ENCODE measurements at places on chromosomes 3 and 15.
A peak's percentile ranks its signal among the peaks of the same experiment; 100 is the strongest.

GRCh38 chr3:41991437-41991836 lies 29.5 kb upstream of the ULK4 start:
- DNase-seq = peak; percentile 15

DNA sequence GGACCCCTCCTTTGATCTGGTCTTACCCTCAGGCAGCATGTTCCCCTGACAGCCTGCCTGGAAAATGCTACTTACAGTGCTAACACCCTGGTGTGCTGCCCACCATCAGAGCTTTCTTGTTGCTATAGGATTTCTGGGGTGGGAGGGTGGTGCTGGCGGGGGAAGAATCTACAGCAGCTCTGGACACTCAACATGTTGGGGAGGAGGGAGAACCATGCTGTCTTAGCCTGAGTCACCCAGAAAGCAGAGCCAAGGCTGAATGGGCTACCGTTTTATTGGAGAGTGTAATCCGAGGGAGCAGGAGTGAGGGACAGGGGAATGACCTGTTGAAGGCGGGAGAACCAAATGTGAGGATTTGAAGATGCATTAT lies 45.6 kb downstream of the MFSD1 start:
- DNase-seq = no peak

GRCh38 chr3:188562144-188562543 lies 408.2 kb downstream of the LPP start:
- no peak for DNase-seq

- peak; percentile 1 for DNase-seq
Observed at GRCh38 chr3:46667657-46668056, 25.8 kb downstream of the ALS2CL start.

DNA sequence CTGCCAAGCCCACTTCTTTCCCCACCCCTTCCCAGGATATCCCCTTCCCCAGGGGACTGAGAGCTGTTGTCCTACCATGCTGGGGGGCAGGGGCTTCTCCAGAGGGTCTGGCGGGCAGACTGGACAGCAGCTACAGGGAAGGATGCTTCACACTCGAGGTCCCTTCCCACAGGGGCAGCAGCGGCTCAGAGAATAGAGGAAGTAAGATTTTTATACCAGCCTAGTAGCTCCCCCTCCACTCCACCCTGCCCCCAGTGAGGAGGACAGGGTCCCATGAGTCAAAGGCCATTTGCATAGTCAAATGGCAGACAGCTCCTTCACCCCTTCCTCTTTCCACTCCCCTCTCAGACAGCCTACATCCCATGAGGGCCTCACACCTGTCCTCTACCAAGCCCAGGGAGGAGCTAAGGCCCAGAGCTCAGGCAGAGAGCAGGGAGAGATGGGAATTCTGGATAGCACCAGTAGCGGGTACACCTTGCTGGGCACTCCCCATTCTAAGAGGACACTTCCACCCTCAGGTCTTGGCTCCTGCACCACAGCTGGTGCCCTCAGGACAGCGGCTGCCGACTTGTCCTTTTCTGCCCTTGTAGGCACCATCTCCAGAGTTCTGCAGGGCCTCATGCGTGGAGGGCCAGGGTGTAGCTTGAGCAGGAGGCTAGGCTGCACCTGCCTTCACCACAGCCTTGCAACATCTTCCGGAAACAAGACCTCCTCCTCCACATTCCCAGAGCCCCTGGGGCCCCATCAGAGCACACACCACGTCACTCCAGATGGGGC lies at the start of gene TLR9:
TSS of gene TLR9 (minus strand) at position 194 of the 777 bp plus-strand sequence. CDS start at position 78, 116 bp downstream.
- no peak for DNase-seq

GRCh38 chr3:106229495-106230278 lies 360.9 kb upstream of the CBLB start:
- no peak for DNase-seq

- no peak for DNase-seq
Observed at GRCh38 chr3:136672457-136672856, 79.7 kb downstream of the STAG1 start.

GRCh38 chr3:69205385-69205784 lies 83.0 kb upstream of the LMOD3 start:
- no peak for DNase-seq

GRCh38 chr15:31483986-31484951 lies 157.6 kb downstream of the KLF13 start:
- no peak for DNase-seq

DNA sequence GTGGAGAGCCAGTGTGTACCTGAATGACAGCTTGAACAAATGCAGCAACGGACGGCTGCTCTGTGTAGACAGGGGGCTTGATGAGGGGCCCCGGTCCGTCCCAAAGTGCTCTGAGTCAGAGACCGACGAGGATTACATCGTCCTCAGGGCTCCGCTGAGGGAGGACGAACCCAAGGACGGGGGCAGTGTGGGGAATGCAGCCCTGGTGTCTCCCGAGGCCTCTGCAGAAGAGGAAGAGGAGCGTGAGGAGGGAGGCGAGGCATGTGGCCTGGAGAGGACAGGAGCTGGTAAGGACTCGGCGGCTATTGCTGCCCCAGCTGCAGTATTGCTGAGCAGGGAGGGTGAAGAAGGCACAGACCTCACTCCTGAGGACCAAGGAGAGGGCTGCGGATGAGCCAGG lies 54.4 kb upstream of the WNT7A start:
- DNase-seq = no peak

GRCh38 chr3:116553355-116553754 lies 108.1 kb upstream of the LSAMP start:
- DNase-seq = no peak

DNA sequence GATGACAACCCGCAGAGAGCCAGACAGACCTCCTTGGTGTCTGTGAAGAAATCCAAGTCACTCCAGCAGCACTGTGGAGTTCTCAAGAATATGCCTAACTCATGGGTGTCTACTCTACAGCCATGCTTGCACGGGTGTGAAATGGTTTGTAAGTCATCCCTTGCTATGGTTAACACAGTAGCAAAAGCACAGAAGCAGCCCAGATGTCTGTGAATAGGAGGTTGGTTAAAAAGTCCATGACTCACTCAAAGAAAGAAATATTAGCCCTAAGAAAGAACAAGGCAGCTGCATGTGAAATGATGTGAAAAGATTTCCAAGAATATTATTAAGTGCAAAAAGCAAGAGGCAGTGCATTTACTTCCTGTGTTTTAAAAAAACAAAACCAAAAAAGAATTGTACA lies 12.1 kb upstream of the LIMD1 start:
- no peak for DNase-seq

- DNase-seq = no peak
Observed at GRCh38 chr3:64329037-64329436, 103.8 kb upstream of the PRICKLE2 start.

DNA sequence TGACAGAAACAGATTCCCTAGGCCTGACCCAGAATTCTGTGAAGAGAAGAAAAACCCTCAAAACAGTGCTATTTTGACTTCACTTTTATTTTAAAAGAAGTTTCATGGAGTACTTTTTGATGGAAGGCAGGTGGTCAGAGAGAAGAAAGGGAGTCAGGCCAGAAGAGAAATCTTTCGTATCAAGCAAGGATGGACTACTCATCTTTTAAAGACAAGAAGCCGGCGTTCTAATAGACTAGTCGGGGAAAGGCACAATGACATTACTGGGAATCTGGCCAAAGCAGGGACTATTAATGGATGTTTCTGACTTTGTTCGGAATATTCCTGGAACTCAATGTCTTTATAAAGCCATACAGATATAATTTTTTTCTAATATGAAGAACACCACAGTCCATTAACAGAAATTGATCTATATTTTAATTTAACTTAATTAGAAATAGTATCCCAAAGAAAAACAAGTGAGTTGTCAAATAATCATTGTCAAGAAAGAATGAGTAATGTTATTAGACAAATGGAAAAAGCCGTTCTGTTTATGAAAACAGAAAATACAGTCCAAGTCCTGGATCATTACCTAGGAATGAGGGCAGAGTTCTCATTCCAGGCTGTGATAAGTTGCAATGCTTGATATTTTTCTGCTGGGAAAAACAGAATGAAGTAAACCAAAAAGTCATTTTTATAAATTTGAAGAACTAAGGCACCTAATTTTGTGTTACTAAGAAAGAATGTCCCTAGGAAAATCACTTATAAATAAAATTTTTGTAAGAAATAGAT lies 23.7 kb upstream of the PCOLCE2 start:
- DNase-seq = no peak

DNA sequence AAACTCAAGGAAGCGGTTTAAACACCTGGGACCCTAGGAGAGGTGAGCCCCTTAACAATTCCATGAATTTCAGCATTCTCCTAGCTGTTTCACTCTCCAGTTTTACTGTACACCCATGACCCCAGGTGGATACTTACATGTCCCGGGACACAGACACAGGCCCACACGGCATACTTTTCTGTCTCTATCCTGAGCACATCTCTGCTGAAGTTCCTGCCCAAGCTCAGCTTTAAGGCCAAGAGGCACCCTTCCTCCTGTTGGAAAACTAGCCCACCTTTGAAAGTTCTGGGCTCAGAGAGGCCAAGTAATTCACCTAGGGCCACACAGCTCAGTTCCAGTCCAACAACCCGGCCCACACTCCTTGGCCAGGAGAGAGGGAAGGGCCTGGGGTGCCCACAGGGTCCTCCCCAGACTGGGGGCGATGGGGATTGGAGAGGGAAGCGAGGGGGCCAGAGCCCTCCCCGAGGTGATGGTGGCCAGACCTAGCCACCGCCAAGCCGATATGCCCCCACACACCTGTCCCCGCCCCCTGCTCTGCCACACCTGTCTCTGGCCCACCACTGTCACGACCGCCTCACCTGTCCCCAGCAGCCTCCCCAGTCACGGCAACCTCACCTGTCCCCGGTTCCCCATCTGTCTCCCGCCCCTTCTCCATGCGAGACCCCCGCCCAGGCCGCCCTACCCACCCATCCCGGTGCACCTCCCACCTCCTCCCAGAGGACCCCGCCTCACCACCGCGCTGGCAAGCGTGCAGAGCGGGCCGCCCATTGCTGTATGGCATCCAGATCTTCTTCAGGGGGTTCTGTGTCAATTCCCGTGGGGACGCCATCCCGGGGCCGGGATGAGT lies 431 bp downstream of the PFKFB4 start:
- DNase-seq = no peak

DNA sequence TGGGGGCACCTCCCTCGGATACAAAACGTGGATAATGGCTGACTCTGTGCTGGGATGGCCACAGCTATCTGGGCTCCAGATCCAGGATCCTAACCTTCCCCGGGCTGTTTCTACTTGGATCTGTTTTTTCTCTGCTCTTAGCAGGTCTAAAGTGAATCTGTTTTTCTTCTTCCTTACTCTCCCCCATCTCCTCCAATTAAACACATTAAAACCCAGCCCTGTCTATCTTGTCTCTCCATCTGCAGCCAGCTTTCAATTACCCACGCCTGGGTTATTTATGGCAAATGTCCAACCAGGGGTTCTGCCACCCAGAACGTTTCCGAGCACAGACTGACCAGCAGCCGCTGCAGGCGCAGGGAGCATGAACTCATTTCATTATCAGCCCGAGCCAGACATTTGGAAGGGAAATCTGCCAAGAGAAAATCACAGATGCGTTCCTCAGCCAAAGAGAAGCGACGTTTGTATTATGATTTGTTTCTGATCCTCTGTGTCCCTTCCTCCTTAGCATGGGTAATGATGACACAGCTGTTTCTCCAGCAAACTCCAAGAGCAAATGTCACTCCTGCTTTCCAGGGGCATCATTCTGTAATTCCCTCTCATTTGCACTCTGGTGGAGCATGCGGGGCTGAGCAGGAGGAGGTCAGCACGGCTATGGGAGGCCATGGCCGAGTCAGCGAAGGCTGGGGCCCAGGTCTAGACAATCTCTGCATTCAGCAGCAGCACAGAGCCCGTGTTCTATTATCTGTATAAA lies 42.0 kb downstream of the UMPS start:
- peak; percentile 94 for DNase-seq

DNA sequence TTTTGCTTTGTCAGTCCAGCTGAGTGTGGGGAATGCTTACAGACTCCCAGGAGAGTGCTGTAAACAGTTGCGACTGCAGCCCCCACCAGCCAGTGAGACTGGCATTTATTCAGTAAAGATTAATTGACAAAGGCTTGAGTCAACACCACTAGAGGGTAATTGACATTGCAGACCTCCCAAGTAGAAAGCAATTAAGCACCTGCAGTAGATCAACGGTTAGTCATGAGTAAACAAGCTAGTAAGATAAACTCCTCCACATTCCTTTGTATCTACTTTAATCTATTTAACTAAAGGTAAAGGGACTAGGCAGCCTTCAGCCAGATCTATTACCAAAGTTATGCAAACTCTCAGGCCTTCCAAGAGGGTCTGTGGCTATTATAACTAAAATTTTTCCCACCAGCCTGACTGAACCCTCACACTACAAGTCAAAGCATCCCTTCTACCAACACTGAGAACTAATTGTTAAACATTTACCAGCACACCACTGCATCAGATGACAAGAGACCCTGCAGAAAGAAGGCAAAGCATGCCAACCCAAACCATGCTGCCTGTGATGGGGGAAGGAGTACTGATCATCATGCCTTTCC lies 30.5 kb upstream of the GALNT15 start:
- no peak for DNase-seq

DNA sequence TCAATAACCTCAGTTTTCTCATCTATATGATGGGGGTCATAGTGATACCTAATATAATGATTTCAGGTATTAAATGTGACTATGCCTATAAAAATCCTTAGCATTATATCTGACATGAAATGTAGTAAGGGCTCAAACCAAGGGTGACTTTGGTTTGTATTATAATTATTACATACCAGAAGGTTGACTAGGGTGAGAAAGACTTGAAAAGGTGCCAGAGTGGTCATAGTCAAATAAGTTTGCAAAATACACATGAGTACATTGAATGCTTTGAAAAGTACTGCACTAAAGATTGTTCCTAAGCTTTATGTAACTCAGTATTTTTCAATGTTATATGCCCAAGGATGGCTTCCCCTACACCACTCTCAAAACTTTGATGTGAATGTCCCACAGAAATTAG lies 297.2 kb downstream of the ARPP21 start:
- DNase-seq = no peak

DNA sequence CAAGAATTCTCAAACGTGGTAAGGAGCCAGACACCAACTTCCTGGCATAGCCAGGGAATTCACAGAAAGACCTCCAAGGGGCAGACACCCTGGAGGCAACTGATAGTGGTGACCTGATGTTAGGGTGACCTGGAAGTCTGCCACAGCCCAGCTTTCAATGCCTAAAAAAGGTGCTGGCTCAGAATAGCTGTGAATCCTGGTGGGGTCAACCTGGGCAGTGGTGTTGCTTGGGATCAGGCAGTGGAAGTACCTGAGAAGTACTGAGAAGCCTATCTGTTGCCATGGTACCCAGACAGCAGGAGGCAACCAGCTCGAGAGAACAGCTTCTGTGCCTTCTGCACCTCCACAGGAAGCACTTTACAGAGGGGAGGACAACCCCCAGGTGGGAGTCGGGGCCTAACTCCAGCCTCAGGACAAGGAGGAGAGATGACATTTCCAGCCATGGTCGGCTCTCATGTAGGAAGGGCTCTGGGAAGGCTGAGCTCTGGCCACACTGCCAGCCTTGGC lies 55.4 kb upstream of the LARS2 start:
- DNase-seq = no peak

- DNase-seq = no peak
Observed at GRCh38 chr15:63340878-63341277, 40.8 kb downstream of the CA12 start.

- DNase-seq = no peak
Observed at GRCh38 chr15:64144565-64145281, 6.8 kb upstream of the SNX22 start.

Measured in BE2C (cell line).